ENCODE measurements at places on chromosomes 3 and 15. TPM values are rescaled to one million over a fixed set of nuclear protein-coding genes. Genes with fewer than 3 reads are reported as not detected.
A peak's percentile ranks its signal among the peaks of the same experiment; 100 is the strongest.

DNA sequence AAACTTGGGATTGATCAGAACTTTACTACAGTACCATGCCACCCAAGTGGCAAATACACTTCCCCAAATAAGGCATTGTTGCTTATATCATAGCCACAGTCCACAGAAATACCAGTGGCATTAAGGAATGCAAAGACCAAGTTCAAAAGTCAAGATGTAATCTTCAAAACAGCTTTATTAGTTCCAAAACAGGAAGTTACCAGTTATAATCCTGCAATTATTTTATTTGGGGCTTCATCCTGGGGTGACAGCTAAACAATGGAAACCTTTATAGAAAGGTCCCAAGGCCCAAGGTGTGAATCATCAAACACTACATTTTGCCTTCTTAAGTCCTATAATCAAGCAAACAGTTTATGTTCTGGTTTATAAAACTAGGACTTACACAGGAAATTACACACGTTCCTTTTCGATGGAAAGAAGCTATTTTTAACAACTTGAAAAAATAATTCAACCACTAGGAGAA lies 30.3 kb upstream of the RNF7 start:
- no peak for DNase-seq

DNA sequence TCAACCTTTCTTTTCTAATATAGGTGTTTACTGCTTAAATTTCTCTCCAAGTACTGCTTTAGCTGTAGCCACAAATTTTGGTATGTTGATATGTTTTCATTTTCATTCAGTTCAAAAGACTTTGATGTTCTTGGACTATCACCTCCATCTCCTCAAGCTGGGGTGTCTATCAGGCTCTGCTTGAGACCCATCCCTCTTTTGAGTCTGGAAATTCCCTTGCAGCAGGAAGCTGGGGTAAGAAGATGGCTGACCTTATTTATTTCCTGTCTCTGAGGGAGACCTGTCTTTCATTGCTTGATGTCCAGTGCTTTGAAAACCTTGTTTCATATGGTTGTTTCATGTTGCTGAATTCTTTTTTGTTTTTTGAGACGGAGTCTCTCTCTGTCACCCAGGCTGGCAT lies 60.5 kb upstream of the ADPGK start:
- no peak for DNase-seq

DNA sequence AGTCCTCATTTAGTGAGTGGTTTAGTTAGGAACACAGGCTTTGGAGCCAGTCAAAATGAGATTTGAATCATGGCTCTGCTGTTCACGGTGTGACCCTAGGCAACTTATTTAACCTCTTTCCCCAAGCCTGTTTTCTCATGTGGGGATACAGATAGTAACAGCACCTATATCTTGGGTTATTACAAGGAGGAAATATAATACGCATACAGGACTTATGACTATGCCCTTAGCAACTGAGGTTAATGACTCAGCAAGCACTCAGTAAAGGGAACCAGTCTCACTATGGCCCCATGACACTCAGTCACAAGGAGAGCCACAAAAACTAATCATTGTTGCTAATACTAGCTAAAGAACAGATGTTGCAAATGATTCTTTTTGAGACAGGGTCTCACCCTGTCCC lies 45.9 kb downstream of the SUMF1 start:
- DNase-seq = no peak

DNA sequence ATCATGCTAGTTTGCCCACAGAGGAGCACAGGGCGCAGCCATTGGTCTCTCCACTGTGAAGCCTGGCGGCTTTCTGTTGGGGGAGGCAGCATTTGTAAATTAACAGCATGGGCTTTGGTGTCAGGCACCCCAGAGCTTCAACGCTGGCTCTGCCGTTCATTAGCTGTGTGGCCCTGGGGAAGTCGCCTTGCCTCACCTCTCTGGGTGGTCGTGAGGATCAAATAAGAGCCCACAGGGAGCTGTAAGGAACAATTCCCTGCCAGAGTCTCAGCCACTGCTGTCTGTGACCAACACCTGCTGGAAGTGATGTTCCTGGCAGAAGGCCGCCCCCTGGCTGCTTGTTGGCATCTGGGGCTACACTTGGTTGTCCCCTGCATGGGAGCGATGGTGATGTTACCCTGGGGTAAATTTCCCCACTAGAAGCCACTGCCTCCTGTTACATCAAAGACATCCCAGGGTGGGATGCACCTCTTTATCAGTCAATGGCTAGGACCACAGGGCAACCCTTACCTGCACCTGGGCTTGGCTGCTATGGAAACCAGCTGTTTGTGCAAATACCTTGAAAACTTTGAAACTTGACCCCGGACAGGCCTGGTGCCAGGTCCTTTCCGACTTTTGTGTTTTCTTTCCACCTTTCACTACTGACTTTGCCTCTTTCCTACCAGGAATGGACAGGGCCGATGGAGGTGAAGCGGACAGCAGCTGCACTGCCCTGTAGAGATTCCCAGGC lies 36.9 kb downstream of the DNASE1L3 start:
- no peak for DNase-seq

DNA sequence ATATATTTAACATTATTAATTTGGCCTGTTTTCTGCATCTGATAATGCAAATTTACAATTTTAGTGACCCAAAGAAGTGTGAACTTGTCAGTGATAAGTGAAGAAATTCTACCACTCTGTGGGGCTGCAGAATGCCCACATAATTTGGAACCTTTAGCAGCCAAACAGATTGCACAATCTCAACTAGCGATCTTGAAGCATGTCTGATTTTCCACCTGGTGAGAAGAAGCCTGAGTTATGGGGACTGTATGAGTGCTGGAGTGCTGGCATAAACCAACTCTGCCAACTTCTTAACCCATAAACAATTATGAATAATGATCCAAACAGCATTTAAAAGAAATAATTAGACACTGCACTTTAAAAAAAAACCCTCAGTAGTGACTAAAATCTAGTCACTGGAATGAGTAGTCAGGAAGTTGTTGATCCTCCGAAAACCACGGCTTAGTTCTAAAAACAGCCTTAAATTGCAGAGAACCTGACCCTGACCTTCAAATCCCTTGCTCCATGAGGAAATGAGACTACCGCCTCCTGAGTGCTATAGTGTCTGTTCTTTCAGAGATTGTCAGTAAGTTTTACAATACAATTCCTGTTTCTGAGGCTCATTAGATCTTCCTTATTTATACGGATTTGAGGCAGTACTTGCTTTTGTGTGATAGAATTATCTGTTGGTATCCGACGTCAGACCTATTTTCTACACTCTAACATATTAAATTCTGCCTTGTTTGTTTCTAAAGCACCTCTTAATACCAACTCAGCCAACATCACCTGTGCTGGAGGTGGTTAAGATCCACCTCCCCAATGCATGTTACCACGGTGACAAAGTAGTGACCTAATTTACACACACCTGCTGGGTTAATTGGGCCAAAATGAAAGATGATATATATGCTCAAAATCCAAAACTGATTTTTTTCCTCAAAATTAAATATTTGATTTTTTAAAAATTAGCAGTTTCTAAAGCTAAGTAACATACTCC lies 267.7 kb downstream of the ZBTB20 start:
- DNase-seq = no peak

DNA sequence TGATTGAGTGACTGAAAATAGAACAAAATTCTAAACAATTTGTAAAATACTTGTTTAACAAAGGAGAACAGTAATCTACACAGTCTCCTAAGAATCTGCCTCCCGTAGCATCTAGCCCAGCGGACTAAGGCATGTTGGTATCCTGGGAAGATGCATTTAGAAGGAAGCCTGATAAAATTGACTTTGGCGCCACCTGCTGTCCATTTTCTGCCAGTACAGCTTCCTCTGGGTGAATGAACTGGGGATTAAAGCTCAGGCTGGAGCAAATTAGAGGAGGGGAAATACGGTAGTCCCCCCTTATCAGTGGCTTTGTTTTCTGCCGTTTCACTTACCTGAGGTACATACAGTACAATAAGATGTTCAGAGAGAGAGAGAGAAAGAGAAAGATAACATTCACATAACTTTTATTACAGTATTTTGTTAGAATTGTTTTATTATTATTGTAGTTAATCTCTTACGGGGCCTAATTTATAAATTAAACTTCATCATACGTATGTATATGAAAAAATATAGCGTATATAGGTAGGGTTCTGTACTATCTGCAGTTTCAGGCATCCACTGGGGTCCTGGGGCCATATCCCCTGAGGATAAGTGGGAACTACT lies 191.6 kb downstream of the GAP43 start:
- DNase-seq = peak; percentile 86

DNA sequence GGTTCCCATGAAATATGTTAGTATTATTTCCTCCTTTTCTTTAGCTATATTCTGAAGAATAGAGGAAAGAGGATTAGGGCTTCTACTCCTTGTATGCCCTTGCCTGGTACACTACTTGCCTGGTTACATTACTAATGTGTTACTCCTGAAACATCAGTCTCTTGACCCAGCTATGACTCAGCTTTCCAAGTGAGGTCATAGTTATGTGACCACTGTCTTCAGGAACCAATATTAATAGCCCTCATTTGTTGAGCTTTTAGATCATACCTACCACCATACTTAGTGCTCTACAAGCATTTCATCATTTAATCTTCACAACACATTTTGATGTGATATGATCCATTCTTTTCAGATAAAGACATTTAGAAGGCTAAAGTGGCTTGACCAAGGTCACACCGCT lies 60.3 kb downstream of the CMSS1 start:
- no peak for DNase-seq

- DNase-seq = no peak
Measured at GRCh38 chr3:3766140-3766539, 33.1 kb upstream of the LRRN1 start.

GRCh38 chr3:13852638-13853009 lies 27.2 kb downstream of the WNT7A start:
- no peak for DNase-seq

GRCh38 chr15:85558848-85559247 lies 178.4 kb downstream of the AKAP13 start:
- no peak for DNase-seq

DNA sequence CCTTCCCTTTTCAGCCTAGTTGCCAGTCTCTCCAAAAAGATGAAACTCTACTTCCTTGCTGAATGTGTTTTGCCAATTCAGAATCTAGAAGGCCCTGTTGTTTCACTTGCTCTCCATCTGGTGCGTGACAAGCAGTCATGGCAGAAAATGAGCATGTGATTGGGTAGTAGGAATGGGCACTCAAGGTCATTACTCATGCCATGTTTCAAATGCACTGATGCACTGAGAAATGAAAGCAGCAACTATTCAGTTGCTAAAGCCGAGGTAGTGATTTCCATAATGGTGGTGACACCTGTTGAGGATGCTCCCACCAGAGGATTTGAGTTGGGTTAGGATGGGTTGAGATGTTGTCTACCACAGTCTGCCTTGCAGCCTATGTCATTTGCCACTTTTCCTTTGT lies 12.7 kb downstream of the ZBTB38 start:
- no peak for DNase-seq

DNA sequence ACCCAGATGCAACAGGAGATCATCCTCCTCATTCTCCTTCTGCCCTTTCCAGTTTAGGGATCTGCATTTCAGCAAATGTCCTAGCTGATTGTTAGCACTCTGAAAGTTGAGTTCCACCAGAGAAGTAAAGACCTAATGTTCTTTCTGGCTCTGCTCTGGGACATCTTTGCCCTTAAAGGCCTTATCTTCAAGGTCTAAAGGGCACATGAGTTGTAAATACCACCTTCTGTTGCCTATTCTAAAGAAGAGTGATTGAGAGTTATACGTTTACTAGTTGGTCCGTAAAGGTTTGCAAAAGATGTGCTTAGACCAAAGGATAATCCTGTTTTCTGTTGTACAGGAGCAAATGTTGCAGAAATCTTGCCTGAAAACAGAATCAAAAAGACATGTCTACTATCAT lies 151.6 kb downstream of the ADAMTS9 start:
- DNase-seq = no peak

GRCh38 chr3:127684871-127685707 lies 12.3 kb downstream of the ABTB1 start:
- DNase-seq = no peak

DNA sequence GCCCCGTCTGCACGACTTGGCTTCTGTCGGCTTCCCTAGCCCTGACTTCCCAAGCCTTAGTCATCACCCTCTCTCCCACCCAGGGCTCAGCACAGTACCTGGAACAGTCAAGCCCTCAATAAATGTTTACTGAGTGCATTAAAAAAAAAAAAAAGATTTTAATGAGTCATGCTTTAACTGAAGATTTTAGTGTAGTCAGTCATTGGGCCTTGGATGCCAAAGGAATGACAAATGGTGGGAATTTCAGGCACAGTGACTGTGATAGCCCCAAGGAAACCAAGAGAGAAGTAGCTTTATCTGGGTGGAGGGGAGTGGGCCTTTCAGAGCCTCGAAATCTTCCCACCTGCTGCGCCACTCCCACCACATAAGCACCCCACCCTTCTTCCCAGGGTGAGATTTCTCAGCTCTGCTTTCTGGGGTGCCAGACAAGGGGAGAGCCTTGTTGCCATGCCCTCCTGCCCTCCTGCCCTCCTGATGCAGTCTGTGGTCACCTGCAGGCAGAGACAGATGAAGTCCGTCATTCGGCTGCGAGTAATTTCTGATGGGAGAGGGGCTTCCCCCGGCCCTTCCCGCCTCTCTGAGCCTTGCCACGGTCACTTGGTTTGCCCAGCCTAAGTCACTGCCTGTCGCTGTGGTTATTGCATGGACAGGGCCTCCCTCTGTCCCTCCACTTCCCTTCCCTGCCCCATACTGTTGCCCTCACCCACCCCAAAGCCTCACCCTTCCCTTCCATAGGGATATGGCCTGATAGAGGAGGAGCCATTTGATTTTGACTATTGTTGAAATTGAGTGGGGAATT lies 41.8 kb downstream of the SMAD3 start:
- peak; percentile 46 for DNase-seq

- no peak for DNase-seq
Measured at GRCh38 chr15:101608201-101608600, 44.0 kb downstream of the TM2D3 start.

DNA sequence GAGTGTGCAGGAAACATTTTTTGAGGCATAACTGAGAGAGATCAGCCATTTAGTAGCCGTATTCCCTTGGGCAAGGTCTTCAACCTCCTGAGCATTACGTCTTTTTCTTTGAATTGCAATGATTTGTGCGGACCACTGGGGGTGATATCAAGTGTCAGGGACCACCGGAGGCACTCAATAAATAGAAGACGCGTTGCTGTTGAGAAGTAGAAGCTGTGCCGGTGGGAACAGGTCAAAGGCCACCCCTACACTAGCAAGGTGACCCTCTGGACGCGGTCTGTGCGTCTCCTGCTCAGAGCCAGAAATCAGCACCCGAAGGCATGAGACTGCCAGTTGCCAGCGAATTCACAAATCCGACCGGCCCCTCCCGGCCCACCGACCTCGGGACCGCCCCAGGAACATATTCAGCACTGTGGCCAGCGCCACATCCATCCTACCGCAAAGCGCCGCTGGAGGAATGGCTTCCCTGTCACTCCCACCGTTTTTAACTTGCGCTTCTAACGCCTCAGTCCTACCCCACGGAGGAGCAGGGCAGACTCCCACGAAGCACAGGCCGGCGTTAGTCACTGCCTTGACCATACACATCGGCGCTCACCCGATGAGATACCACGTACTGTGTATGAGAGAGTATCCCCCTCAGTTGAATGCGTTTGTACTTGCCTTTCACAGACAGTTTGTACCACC lies 1.4 kb upstream of the GHSR start:
- no peak for DNase-seq

- DNase-seq = no peak
Measured at GRCh38 chr3:195286115-195286872, 15.3 kb upstream of the XXYLT1 start.

CP gene
- total RNA-seq = 58.3 TPM

ANKUB1 gene
- total RNA-seq = not detected

WNT5A gene
- total RNA-seq = 11.3 TPM

GOLGA6L24 gene
- 0.11 TPM for total RNA-seq

COX17 gene
- total RNA-seq = 12.5 TPM

GABRG3 gene
- not detected for total RNA-seq

ZBED2 gene
- 1.4 TPM for total RNA-seq
